ENCODE measurements at places on chromosomes 7 and 10. TPM values are rescaled to one million over a fixed set of nuclear protein-coding genes. Genes with fewer than 3 reads are reported as not detected.

The GPRIN2 gene
- not detected for total RNA-seq

The GPR158 gene
- total RNA-seq, result not detected

The NEUROG3 gene
- not detected for total RNA-seq

The C7orf57 gene
- not detected for total RNA-seq

The PKD2L1 gene
- not detected for total RNA-seq

The CAPZA2 gene
- total RNA-seq, result 229 TPM

The MSRB2 gene
- total RNA-seq, result 10.6 TPM

The ANXA11 gene
- total RNA-seq, result 39.4 TPM

The NPC1L1 gene
- not detected for total RNA-seq

The CEP55 gene
- total RNA-seq, result 30.8 TPM

The SPDYE5 gene
- not detected for total RNA-seq

The STRIP2 gene
- 2.2 TPM for total RNA-seq

The CNTNAP2 gene
- total RNA-seq, result not detected

The TAS2R3 gene
- 0.72 TPM for total RNA-seq

The PALS2 gene
- total RNA-seq, result 15.4 TPM

The NXPH1 gene
- not detected for total RNA-seq

The PNLIP gene
- not detected for total RNA-seq

The GNAT3 gene
- not detected for total RNA-seq

Data from IMR-90 (cell line).